Heart right ventricle (tissue), 16 donors: ENCODE measurements at places on chromosomes 13 and 19. TPM values are rescaled to one million over a fixed set of nuclear protein-coding genes. Genes with fewer than 3 reads are reported as not detected.

The PNMA8C gene
- 0.01 TPM for polyA plus RNA-seq

GRCh38 chr13:113219256-113219940, 10.0 kb downstream of the CUL4A start:
- DNase-seq = no peak

DNA sequence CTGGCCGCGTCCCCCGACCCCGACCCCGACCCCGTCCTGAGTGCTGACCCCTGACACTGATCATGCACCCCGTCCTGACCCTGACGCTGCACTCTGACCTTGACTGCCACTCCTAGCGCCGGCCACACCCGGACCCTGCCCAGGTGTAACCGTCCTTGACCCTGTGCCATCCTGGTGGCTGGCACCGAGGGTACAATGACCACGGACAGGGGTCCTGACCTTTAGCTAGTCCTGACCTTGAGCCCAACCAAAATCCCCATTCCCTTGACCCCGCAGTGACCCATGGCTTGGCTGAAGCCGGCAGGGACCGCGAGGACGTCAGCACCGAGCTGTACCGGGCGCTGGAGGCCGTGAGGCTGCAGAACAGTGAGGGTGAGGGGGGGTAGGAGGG, 25.9 kb downstream of the CLEC4M start:
- no peak for DNase-seq

GRCh38 chr13:70173598-70173959, 65.3 kb upstream of the KLHL1 start:
- no peak for DNase-seq

GRCh38 chr19:40607311-40608239, 6.4 kb downstream of the LTBP4 start:
- DNase-seq = no peak

The ZNF66 gene
- polyA plus RNA-seq = 0.62 TPM

- DNase-seq = no peak
Measured at GRCh38 chr13:110726726-110727125, 13.2 kb downstream of the ING1 start.

DNA sequence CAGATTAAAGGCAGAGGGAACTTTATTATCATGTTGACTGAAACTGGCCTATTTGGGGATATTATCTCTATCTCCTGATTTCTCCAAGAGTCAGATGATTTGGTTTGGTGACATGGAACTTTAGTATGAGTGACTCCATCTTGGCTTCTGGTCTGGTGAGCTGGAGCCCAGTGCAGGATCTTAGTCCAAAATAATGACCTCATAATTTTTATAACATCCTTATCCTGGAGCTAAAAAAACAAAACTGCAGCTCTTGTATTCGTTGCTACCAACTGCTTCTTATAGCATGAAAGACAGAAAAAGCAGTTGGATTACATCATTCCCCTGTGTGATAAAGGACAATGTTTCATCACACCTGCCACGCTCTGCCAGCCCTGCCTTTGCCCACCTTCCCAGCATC, 39.3 kb upstream of the RNF17 start:
- DNase-seq = no peak

DNA sequence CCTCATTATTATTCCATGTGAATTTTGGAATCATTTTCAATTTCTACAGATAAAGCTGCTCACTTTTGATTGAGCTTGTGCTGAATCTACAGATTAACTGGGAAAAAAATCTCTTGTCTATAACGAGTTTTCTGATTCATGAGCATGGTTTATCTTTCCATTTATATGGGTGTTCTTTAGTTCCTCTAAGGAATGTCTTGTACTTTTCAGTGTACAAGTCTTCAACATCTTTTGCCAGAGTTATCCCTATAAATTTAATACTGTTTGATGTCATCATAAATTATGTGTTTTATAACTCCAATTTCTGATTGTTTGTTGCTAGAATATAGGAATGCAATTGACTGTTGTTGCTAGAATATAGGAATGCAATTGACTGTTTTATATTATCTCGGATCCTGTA, 533.8 kb downstream of the OLFM4 start:
- DNase-seq = no peak
